Stomach (tissue), 19 donors: ENCODE measurements at places on chromosomes 12 and 14. TPM values are rescaled to one million over a fixed set of nuclear protein-coding genes. Genes with fewer than 3 reads are reported as not detected.
A peak's percentile ranks its signal among the peaks of the same experiment; 100 is the strongest.

- peak; percentile 44 for DNase-seq
- H3K4me1 ChIP-seq = no peaks in the 10 kb centered on the region
- H3K27me3 ChIP-seq = no peaks in the 10 kb centered on the region
- H3K36me3 ChIP-seq = no peaks in the 10 kb centered on the region
- no peak overlapping the region for H3K27ac ChIP-seq
- no peak overlapping the region for H3K4me3 ChIP-seq
These were observed 155.7 kb downstream of the KIF26A start for GRCh38 chr14:104293851-104294627.

Gene KRT2
- total RNA-seq = not detected

DNA sequence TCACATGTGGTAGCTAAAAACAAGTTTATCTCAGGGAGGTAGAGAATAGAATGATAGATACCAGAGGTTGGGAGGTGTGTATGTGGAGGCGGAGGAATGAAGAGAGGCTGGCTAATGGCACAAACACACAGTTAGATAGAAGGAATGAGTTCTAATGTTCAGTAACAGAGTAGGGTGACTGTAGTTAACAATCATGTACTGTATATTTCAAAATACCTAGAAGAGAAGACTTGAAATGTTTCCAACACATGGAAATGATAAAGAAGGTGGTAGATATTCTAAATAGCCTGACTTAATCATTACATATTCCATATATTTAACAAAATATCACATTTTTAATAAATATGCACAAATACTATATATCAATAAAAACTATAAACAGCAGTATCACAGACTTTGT is 8.9 kb upstream of the IFNG-AS1 start:
- no peak overlapping the region for H3K27ac ChIP-seq
- H3K36me3 ChIP-seq = no peaks in the 10 kb centered on the region
- DNase-seq = no peak
- no peak overlapping the region for H3K4me3 ChIP-seq

DNA sequence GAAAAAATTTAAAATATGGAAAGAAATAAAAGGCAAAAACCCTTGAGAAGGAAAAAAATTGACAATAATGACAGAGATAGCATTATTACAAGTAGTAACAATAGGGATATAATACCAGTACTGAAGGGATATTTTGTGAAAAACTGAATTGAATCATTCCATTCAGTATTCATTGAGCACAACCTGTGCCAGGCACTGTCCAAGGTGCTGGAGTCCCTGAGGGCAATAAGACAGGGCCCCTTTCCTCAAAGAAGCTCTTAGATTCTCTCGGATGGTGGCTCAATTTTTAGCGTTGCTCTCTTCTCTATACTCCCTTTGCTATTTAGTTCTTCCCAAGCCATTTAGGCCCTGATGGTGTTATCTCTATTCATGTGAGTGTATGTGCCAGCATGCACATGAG is 34.3 kb upstream of the GAS2L3 start:
- no peak overlapping the region for H3K27ac ChIP-seq
- peak; percentile 76 for DNase-seq
- no peaks in the 10 kb centered on the region for H3K4me1 ChIP-seq
- no peak overlapping the region for H3K4me3 ChIP-seq
- H3K27me3 ChIP-seq = no peaks in the 10 kb centered on the region

- H3K4me1 ChIP-seq = no peaks in the 10 kb centered on the region
- no peaks in the 10 kb centered on the region for H3K27me3 ChIP-seq
- H3K4me3 ChIP-seq = no peak overlapping the region
- H3K36me3 ChIP-seq = no peaks in the 10 kb centered on the region
These were observed 239.7 kb downstream of the EMP1 start for GRCh38 chr12:13436182-13436581.
